ENCODE measurements at places on chromosomes 5 and 9.
A peak's percentile ranks its signal among the peaks of the same experiment; 100 is the strongest.

- DNase-seq = no peak
Observed at GRCh38 chr9:89902450-89903140, 297.8 kb downstream of the GADD45G start.

GRCh38 chr5:143653766-143654282 is 158.1 kb upstream of the HMHB1 start:
- DNase-seq = no peak

GRCh38 chr5:78606241-78606640 is 42.3 kb downstream of the LHFPL2 start:
- DNase-seq = no peak

DNA sequence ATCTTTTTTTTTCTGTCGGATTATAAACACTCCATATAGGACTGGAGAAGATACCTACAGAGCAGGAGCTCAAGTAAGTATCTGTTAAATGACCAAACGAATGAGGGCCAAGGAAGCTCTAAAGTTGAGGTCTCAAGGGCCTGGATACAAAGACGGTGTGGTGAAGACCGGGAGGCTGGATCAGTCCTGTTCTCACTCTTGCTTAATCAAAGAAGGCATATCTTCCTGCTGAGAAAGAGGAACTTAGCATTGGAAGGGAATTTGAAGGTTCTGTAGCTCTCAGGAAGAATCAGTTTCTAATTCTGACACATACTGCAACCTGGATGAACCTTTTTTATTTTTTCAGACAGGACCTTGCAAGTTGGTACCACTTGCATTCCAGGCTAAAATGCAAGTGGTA is 28.3 kb upstream of the PAX5 start:
- DNase-seq = no peak

DNA sequence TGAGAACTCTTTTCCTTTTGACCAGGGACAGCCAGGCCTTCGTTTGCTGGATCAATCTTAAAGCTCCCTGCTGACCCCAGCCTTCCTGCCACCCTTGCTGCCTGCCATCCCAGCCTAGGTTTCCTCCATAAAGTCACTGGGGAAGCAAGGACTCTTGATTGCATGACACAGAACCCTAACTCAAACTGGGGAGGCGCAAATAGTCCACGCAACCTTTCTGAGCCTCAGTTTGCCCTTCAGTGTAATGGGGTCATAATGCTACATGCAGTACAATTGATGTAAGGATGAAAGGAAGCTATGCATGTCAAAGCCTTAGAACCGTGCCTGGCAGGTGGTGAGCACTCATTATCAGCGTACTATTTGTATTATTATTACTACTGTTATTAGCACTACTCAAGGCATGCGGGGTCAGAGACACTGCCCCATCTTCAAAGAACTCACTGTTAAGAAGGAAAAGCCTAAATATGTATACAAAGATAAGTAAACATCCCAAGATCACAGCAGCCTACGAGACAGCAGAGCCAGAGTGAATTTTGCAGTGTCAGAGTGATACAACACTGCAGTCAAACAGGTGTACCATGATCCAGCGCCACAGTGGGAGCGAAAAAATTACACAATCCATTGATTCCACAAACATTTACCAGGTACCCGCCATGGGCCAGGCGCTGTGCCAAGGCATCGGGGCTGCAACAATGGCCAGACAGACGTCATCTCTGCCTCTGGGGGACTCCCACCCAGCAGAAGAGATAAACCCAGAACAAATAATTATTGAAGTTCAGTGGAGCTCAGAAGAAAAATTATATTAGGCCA is 16.9 kb upstream of the CPLX2 start:
- no peak for DNase-seq

DNA sequence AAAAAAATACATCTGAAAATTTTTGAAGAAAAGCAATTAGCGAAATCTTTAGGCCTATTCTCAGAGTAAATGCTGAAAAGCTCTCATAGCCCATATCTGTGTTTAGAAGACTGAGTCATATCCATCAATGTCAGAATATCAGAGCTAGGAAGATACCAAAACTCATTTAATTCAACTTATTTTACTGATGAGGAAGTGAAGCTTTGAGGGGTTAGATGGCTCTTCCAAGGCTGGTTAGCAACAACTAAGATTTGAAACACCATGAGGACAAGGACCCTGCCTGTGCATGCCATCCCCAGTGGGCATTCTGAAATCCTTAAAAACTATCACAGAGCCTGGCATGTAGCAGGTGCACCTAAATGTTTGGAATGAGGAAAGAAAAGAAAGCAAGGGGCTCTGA is 2.5 kb downstream of the FREM1 start:
- no peak for DNase-seq

GRCh38 chr5:7072188-7072587 is 323.8 kb upstream of the ADCY2 start:
- DNase-seq = no peak

GRCh38 chr5:16862777-16863176 is 73.3 kb downstream of the MYO10 start:
- no peak for DNase-seq

- no peak for DNase-seq
Observed at GRCh38 chr9:15999422-16000339, 446.8 kb downstream of the CCDC171 start.

DNA sequence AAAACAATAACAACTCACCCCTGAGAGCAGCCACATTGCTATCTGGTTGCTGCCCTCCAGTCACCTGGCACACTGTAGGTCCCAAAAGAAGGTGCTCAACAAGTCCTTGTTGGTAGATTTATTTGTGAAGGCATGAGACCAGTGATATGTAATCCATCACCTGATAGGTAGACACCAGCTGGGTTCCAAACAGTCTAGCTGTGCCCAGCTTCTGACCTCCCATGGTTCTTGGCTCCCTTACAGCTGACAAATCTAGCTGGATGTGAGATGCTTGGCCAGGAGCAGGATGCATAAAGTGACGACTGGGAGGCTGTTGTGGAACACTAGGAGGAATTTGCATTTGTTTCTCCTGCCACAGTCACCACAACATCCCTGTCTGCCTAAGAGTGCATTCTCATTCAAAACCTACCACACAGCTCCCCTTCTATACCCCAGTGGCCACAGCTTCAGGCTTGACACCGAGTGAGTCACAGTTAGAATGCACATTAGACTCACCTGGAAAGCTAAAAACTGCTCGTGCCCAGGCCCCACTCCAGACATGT is 7.8 kb upstream of the VLDLR start:
- no peak for DNase-seq

- DNase-seq = no peak
Observed at GRCh38 chr5:160697281-160697680, 154.7 kb downstream of the ATP10B start.

- no peak for DNase-seq
Observed at GRCh38 chr5:98679963-98680362, 93.5 kb upstream of the RGMB start.

- peak; percentile 69 for DNase-seq
Observed at GRCh38 chr9:136052472-136052880, 42.6 kb downstream of the NACC2 start.

GRCh38 chr9:70829591-70830265 is 291.7 kb downstream of the TRPM3 start:
- no peak for DNase-seq

DNA sequence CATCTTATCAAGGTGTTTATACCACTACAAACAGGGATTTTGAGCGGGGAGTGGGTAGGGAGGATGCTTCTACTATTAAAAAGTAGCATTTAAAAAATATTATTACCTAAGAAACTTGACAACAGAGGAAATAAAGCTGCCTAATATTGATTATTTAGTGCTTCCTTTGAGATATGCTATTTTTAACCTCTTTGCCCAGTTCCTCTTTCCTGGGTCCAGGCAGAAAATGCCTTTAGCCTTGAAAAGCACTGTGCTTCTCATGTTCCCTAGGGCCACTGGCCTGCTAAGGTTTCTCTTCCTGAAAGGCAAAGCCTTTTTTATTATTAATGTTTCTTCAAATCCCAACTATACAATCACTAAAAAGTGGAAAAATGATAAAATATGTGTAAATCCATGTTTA is 217.2 kb upstream of the HAPLN1 start:
- DNase-seq = no peak

DNA sequence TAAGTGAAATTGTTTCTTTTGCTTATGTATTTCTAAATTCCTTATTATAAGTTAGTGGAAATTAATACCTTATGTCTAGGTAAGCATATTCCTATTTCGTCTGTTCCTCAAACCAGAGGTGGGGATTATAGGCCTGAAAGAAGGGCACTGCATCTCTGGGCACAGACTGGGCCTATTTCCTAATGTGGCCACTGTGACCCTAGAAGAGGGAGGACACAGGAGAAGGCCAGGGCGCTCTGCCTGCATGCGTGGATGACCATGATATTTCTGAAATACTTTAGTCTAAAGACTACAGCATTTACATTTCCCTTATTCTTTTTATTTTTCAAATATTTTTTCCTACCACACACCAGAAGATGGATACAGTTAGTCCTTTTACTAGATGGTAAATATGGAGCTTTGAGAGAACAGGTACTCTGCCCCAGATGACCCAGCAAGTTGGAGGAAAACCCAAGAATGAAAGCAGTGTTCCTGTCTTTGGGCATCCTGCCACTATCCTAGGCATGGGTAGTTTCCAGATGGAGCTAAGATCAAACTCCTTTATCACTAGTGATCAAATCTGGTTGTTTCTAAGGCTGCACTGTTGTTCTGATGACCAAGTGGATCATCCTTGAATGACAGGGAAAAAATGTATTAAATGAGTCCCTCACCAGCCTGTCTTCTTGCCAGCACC is 27.8 kb downstream of the RUSC2 start:
- DNase-seq = no peak

GRCh38 chr9:34072868-34073590 is 24.3 kb upstream of the UBAP2 start:
- no peak for DNase-seq

- no peak for DNase-seq
Observed at GRCh38 chr5:140220698-140221064, 45.7 kb downstream of the CYSTM1 start.

- DNase-seq = no peak
Observed at GRCh38 chr9:117247266-117247665, 167.6 kb downstream of the ASTN2 start.

DNA sequence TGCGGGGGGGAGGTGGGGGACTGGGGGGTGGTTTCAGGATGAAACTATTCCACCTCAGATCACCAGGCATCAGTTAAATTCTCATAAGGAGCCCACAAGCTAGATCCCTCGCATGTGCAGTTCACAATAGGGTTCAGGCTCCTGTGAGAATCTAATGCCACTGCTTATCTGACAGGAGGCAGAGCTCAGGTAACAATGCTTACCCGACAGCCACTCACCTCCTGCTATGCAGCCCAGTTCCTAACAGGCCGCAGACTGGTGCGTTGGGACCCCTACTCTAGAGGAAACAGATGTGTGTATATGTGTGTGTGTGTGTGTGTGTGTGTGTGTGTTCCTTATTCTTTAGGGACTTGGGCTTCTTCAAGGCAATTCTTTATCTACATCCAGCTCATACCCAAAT is 352.3 kb upstream of the CCNH start:
- DNase-seq = no peak

DNA sequence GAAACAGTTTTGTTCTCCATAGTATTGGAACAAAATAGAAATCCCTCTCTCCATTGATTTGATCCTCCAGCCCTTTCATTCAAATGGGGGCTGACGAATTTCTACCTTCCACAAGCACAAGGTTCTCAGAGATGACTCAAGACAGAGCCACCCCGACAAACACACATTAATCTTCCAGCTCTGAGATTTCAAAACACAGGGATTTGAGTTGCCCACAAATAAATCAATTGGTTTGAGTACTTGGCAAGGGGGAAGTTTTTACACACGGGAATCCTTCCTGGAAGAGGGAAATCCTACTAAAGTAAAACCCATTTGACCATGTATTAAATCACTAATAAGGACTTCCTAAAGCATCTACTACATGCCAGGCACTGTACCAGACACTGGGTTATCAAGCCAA is 5.4 kb downstream of the ADRA1B start:
- DNase-seq = no peak
